Kasumi-1 (cell line): ENCODE measurements at places on chromosomes 5 and 9.

- DNase-seq = no peak
Measured at GRCh38 chr5:137957948-137958347, 68.7 kb downstream of the PKD2L2 start.

DNA sequence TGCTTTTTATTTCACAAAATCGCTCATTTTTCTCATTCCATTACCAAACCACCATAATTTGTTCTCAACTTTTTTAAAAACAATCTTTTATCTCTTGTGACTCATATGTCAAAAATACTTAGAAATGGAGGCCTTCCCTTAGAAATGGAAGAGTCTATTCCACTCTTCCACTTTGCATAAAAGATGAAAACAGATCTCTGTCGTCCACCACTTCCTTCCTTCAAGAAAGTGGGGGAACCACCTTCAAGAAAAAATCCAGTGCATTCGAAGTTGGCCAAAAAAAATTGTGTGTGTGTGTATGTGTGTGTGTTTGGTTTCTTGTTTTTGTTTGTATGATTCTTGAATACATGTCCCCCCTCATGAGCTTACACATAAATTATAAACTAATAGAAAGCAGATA, 628.8 kb upstream of the DMAC1 start:
- DNase-seq = no peak

GRCh38 chr9:126628969-126629674, 15.4 kb downstream of the LMX1B start:
- no peak for DNase-seq

DNA sequence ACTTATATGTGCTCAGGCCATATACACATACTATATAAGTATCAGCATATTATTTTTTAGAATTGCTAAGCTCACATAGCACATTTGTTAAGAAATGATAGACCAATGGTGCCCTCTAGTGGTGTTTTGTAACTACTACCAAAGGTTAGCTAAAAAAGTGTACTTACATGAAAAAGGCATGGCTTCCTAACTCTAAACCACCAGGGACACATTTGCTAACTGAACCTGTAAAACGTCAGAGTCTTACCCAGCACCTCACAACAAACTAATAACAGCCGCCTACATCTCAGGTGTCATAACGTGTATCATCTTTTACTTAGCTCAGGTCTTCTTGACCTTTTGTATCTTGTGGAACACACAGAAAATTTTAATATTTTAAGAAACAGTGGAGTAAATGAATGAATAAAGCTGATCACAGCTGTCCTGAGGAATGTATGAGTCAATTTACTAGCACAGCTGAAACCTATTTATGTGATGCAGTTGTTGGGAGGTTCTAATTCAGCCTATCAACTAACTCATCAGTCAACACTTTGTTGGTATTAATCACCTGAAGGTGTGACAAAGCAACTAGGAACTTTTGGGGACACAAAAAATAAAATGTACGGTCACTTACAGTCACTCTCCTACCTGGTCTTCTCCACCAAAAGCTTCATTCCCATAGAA, 72.9 kb downstream of the BAAT start:
- DNase-seq = peak; percentile 93

DNA sequence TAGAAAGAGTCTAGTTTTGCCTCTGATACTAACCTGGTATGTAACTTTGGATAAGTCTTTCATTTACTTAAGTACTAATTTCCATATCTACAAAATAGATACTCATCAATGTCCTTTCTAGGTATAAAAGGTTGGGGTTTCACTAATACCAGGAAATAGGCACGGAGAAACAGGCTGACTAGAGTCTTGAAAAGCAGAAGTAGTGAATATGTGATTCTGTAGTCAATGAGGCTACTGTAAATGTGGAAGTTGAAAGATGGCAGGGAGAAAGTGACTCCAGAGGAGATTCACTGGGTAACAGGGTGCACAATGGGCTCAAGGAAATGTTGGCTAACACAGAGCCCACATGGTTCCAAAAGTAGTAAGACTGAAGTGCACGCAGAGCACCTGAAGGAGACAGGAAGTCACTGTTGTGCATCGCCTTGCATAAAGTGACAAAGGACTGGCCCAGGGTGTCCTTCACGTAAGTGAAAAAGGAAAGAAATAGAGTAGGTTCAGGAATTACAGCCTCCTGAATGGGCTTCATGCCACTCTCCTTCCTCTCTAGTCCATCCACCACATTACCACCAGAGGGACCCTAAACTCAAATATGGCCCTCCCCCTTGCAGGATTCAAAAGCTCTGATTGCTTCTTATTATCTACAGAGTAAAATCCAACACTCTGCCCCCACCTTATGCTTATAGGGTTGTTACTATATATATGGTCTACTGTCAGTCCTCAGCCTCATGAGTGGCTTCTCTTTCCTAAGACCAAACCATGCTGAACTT, 288.0 kb upstream of the SMARCA2 start:
- DNase-seq = peak; percentile 3

GRCh38 chr5:74603376-74603775, 37.2 kb downstream of the ENC1 start:
- no peak for DNase-seq

- peak; percentile 43 for DNase-seq
Measured at GRCh38 chr5:126508962-126509279, 85.7 kb downstream of the GRAMD2B start.

DNA sequence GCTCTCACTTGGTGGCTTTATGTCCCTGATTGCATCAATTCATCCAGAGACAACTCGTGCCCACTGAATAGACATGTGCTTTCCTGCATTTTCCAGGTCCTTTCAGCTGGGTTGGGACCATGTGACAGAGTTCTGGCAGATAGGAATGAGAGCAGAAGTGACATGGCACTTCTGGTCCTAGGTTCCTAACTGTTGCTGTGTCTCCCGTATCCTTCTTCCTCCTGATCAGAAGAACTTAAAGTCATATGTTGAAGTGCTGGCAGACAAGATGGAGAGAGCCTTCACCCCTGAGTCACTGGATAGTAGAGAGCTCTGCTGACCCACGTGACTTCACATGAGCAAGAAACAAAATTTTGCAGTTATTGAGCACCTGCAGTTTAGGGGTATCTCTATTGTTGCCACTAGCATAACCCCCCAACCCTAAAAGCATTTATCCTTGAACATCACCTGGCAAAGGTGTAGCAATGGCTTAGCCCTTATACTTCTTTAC, 80.0 kb downstream of the NREP start:
- DNase-seq = no peak

DNA sequence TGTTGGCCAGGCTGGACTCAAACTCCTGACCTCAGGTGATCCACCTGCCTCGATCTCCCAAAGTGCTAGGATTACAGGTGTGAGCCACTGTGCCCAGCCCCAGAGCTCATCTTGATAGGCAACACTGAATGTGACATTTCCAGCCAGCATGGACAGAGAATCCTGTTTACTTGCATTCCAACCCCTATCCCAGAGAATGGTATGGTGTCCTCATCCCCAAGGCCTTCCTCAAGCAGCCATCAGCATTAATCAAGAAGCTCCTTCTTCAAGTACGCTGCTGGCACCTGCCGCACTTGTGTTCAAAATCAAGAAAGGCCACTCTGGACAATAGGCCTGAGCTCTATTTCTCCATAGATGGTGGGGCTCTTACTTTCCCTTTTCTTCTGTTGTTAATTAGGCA, 40.2 kb downstream of the STARD4 start:
- no peak for DNase-seq

GRCh38 chr9:123796618-123797484, 133.1 kb downstream of the DENND1A start:
- no peak for DNase-seq

GRCh38 chr5:18010053-18010452, 375.8 kb downstream of the TAF11L14 start:
- DNase-seq = no peak

- DNase-seq = no peak
Measured at GRCh38 chr9:70553707-70554673, 139.5 kb upstream of the KLF9 start.

GRCh38 chr5:54988817-54989216, 3.4 kb upstream of the ESM1 start:
- no peak for DNase-seq

DNA sequence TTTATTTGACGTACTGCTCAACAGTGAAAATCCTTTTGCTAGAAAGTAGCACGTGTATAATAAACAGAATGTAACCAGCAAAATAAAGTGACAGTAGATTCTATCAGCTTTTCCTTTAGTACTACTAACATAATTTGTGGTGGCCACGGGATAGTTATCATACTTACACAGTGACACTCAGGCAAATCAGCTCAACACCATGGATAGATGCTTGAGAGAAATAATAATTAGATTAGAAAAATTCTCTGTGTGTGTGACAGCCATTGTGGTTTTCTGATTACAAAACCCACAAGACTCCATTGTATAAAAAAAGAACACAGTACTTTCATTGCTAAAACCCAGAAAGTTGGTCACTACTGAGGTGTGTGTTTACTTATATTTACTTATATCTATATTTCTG, 101.1 kb downstream of the MUSK start:
- no peak for DNase-seq
